ENCODE measurements at places on chromosomes 13 and 19.
A peak's percentile ranks its signal among the peaks of the same experiment; 100 is the strongest.

DNA sequence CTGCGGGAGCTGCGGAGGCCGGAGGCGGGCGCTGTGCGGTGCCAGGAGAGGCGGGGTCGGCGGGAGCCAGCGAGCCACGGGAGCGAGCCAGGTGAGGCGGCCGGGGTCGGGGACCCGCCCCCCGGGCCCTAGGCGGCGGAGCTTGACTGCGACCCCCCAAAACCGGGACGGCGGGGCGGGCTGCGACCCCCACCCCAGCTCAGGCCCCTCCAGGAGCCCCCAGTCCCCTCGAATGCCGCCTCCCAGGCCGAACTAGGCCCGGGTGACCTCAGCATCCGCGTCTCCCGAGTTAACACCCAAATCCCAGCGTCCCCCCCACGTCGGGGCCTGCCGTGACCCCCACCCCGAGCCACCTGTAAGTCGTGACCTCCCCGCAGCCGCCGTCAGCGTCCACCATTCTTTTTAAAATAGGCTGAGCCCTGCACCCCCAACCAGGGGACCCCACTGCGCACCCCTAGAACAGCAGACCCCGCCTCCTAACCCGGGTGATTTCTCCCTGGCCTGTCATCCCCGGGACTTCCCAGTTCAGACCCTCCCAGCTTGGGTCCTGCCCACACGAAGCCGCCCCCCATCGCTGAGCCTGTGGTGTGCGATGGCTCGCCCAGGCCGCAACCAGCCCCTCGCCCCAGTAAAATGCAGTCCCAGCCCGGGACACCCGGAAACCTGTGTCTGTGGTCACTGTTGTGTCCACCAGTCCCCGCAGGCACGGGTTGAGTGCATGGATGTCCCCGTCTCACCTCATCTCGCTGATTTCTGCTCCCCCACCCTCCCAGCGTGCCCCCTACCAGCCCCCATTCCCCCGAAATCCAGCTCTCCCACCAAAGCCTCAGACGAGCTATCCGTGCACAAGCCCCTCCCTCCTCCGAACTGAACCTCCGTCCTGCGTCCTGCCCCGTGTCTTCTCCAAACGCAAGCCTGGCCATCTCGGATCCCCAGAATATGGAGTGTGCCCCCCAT, 551 bp downstream of the FZR1 start:
- DNase-seq = no peak

- no peak for DNase-seq
These were observed 13.6 kb downstream of the HAS1 start for GRCh38 chr19:51710163-51710562.

- DNase-seq = no peak
These were observed 81.1 kb downstream of the COL4A1 start for GRCh38 chr13:110225609-110226574.

DNA sequence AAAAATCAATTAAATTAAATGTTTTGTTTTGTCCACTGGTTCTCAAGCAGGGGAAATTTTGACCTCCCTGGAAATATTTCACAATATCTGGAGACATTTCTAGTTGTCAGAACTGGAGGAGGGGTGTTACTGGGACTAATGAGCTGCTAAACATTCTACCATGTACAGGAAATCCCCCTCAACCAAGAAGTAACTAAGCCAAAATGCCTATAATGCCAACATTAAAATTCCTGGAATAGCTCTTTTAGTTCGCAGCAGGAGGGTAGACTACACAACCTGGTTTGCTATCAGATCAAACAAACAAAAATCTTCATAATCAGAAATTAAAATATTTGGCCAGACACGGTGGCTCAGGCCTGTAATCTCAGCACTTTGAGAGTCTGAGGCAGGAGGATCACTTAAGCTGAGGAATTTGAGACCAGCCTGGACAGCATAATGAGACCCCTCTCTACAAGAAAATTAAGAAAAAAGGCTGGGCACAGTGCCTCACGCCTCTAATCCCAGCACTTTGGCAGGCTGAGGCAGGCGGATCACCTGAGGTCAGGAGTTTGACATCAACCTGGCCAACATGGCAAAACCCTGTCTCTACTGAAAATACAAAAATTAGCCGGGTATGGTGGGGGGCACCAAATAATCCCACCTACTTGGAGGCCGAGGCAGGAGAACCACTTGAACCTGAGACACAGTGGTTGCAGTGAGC, 13.7 kb upstream of the SMARCA4 start:
- DNase-seq = no peak

GRCh38 chr13:39559847-39560246, 43.1 kb downstream of the LHFPL6 start:
- no peak for DNase-seq

DNA sequence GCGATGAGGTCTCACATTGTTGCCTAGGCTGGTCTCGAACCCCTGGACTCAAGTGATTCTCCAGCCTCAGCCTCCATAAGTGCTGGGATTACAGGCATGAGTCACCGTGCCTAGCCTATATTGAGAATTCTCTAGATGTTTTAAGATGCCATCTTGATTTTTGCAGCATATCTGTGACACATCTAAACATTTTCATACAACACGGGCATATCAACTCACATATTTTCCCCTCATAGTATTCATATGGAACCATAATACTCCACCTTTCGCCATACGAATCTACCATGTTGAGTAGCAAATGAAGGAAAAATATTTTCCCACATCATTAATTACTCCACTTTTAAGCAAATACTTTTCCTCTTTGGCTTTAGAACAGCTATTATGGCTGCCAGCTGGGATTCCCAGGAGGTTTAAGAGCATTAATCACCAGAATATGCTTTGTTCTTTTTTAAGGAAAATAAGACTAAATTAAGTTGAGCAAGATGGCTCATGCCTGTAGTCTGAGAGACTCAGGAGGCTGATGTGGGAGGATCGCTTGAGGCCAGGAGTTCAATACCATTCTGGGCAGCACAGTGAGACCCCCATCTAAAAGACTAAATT, 56.9 kb upstream of the GTF2F2 start:
- DNase-seq = no peak

- no peak for DNase-seq
These were observed 5.6 kb downstream of the SAFB start for GRCh38 chr19:5628461-5628860.

GRCh38 chr19:53432088-53432661, 391 bp downstream of the ZNF761 start:
- no peak for DNase-seq

DNA sequence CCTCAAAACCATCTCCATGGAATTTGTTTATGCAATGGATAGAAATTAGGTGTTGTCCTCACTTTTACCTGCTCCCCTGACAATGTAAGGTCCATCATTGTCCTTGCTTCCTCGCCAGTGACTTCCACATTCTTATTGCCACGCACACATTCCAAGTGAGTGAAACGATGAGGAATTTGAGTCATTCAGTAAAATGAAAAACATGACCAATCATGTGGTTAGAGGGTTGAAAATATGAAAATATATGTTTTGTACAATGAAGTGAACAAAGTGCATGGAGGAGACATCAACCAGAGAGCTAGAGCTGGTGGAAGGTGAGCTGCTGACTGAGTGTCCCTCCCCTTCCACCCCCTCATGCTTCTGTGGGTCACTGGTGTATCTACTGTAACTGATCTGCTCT, 91.7 kb downstream of the ATP8A2 start:
- DNase-seq = no peak

GRCh38 chr13:51858433-51859247, 3.1 kb upstream of the CCDC70 start:
- DNase-seq = no peak

GRCh38 chr19:36140304-36141038, 605 bp downstream of the CAPNS1 start:
- DNase-seq = peak; percentile 65

GRCh38 chr13:32609428-32609827, 23.2 kb downstream of the PDS5B start:
- DNase-seq = no peak

DNA sequence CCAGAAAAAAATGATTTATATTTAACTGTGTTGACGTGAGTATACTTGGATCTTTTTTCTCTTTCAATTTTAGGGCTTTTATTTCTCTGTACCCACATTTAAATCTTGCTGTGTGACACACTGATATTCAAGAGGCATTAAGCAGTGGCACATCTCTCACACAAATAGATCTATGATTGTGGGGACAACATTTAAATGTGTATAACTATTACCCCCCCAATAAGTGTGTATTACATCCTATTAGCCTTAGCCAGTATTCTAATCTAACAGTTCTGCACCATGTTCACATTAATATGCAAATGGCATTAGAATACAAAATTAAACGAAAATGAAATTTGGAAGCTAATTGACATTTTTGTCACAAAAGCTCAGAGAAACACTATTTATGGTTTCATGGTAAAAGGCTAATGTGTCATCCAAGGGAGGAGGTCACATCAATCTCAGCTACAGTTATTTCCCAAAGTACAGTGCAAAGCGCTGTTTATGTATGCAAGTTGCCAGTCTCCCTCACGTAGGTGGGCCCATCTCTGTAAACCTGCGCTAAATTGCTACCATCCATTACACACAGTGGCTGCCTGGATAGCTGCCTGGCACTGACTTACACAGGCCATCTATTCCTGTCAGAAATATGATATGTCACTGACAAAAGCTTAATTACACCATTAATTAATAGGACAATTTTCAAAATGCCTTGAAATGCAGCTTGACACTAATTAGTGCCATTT, 984.7 kb upstream of the PCDH9 start:
- no peak for DNase-seq

DNA sequence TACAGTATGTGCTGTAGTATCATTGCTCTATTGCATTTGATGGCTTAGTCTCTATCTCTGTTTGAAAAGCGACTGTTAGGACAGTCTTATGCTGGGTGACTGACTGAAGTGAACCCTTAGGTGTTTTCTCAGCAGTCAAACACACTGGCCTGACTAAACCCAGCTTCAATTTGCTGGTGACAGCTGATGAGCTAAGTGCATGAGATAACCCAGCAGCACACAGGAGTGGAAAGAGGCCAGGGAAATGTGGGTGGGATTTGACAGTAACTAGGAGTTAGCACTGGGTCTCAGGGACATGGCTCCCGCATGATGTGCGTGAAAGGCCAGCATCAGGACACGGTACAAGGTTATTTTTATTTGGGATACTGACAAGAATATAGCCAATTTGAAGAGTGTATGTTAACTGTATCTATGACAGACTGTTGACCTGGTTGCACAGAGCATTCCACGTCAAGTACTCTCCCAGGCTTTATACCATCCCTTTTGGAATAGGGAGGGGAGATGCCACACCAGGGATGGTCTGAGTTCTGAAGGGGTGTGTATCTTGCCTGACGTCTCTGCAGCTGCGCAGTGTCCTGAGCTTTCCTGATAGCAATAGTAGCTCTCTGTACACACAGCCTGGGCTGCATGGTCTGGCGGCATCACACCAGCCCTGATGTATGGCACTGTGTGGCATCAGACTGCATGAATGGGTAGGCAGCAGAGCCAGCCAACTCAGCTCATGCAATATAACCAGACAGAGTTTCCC, 144.8 kb downstream of the FLT1 start:
- DNase-seq = peak; percentile 6

GRCh38 chr13:73055813-73056564, 2.8 kb upstream of the KLF5 start:
- DNase-seq = no peak

DNA sequence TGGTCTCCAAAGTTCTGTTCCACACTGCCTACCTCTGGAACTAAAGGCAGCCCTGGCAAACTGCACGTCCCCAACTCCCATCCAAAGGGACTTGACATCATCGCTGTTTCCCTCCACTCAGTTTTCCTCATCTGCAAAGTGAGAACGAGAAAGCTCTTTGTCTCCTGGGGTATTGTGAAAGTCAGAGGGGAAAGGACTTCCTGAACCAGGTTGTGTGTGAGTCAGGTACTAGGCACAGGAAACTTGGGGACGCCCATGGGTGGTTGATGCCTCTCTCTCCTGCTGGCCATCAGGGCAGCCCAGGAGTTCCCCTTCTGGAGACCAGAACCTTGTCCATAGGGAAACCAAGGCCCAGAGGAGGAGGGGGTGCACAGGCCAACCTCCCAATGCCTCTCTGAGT, 4.7 kb downstream of the CRLF1 start:
- DNase-seq = no peak

GRCh38 chr13:71148396-71148795, 718.6 kb downstream of the DACH1 start:
- DNase-seq = peak; percentile 46

- DNase-seq = no peak
These were observed 13.0 kb downstream of the FBXL3 start for GRCh38 chr13:77013853-77014542.

DNA sequence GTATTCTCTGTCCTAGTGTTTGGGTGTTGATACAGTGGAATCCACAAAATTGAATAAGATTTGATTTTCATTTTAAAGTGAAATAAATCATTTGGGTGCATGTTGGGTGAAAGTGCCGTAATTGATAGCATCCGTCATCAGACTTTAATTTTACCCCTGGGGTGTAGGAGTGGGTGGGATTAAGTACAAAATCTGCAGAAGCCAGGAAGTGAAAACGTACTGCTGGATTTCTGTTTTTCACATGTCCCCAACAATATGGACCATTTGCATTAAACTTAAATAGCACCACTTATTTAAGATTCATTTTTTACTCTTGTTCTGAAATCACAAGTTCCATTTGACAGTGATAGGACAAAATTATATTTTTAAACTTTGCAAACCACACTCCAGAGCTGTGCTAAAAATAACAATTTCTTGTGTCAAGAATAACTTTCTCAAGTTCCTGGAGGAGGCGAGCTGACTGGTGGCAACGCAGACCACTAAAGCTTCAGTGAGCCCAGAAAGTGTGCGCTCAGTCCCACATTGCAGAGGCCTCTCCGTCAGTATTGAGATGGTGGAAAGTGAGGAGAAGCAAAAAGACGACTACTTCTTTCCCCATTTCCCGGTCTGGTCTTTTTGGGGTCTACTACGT, 71.3 kb downstream of the ARHGEF7 start:
- no peak for DNase-seq

DNA sequence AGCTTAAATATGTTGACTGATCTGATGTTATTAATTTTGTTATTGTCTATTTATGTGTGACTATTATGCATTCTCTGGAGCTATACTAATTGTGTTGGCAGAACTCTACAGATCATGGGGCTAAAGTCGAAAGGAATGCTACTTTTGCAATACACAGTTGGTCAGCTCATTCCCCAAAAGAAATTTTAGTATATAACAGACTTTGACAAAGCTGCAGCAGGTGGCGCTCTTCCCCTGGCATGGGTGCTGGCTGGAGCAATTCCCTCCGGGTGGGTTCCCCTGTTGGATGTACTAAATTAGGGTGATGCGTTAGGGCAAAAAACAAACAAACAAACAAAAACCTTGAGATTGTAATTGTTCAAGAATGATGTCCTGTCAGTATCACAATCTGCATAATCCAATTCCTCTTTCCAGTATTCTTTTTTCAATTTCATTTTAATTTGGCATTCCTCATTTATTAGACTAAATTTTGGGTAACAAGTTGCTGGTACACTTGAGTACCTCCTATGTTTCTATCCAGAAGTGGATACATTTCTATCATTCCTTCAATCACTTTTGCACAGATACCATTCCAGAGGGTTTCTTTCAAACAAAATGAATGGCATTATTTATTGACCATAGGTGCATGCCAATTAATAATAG, 322.8 kb upstream of the EDNRB start:
- peak; percentile 52 for DNase-seq

GRCh38 chr13:111533900-111534683, 213.7 kb downstream of the TEX29 start:
- DNase-seq = no peak

GRCh38 chr13:110187641-110188161, 119.3 kb downstream of the COL4A1 start:
- DNase-seq = no peak
